NCI-H2081 (cell line): ENCODE measurements at places on chromosomes 1 and 21.

GRCh38 chr1:155133799-155134281, 1.8 kb upstream of the SLC50A1 start:
- no peak for DNase-seq

DNA sequence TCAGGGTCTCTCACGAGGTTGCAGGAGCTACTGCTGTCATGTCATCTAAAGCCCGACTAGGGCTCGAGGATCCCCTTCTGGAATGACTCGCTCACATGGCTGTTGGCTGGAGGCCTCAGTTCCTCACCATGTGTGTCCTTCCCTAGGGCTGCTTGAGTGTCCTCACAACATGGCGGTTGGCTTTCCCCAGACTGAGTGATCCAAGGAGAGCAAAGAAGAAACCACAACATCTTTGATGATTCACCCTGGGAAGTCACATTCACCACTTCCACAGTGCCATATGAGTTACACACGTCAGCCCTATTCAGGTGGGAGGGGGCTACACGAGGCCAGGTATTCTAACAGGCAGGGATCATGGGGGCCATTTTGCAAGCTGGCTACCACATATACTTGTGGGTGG, 64.9 kb downstream of the FHAD1 start:
- no peak for DNase-seq

- no peak for DNase-seq
Measured at GRCh38 chr21:16945580-16945979, 567.3 kb upstream of the CXADR start.

GRCh38 chr1:167651161-167651693, 21.2 kb downstream of the RCSD1 start:
- no peak for DNase-seq

GRCh38 chr1:194846488-194846887, 1660.1 kb upstream of the B3GALT2 start:
- no peak for DNase-seq

GRCh38 chr1:23529146-23530086, 1.6 kb downstream of the E2F2 start:
- DNase-seq, result peak; percentile 56

- DNase-seq, result no peak
Measured at GRCh38 chr1:109897259-109897955, 13.2 kb upstream of the CSF1 start.

GRCh38 chr1:53592985-53593757, 134.0 kb downstream of the DMRTB1 start:
- no peak for DNase-seq

GRCh38 chr1:77489910-77490309, 192.5 kb downstream of the ZZZ3 start:
- DNase-seq, result no peak

GRCh38 chr1:232557096-232557495, 72.8 kb downstream of the SIPA1L2 start:
- no peak for DNase-seq
